ENCODE measurements at places on chromosomes 12 and 14.

GRCh38 chr12:20463913-20464524 is 95.7 kb downstream of the PDE3A start:
- no peak overlapping the region for H3K4me3 ChIP-seq
- no peaks in the 10 kb centered on the region for H3K36me3 ChIP-seq
- DNase-seq: no peak
- H3K4me1 ChIP-seq: no peaks in the 10 kb centered on the region
- peaks cover 3% of the 10 kb centered on the region for H3K27me3 ChIP-seq

- DNase-seq: no peak
Measured at GRCh38 chr14:71062581-71063303, 155.5 kb downstream of the PCNX1 start.

DNA sequence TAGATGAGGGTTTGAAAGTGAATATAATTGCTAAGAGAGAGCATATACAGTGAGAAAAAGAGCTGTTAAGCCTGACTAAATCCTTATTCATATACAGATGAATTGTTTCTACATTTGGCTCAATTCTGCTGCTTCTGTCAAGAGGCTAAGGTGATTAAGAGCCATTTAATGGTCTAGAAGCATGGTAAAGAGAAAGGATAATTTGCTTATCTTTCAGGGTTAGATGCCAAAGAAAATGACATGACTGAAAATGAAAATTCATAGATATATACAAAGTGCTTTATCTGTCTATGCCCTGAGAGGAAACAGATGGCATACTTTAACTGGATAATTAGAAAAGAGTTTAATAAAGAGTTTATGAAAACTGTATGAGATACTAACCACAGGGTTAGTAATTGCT is 834.9 kb downstream of the SLC6A15 start:
- H3K4me1 ChIP-seq: no peaks in the 10 kb centered on the region
- H3K4me3 ChIP-seq: no peak overlapping the region
- no peak overlapping the region for H3K27ac ChIP-seq
- H3K27me3 ChIP-seq: no peaks in the 10 kb centered on the region

DNA sequence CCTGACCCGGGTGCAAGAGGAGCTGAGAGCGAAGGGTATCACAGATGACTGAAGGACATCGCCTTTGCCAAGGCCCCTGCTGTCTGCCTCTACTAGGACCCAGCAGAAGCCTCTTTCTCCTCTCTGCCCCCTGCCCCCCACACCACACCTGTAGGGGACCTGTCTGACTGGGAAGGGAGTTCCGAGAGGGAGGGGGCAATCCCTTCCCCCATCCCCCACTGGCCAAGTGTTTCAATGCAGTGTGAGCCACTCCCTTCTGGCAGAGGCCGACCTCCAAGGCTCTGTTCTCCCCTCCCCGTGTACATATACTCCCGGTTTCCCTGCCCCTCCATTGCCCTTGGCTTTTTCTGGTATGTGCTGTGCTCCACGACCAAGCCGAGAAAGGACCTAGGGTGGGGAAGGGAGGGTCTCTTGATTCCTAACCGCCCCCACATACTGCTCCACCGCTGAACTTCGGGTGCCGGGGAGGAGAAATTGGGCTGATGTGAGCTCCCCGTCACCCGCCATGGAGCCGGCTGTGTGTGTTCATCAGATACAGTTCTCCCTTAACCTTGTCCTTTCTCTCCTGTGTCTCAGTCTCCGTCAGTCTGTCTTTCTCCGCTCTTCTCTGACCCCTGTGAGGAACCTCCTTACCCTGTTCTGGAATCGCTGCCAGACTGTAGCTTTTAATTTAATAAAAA is 2.0 kb upstream of the ARHGEF25 start:
- no peak for DNase-seq
- peaks cover 35% of the 10 kb centered on the region for H3K36me3 ChIP-seq
- H3K4me1 ChIP-seq: peaks cover 38% of the 10 kb centered on the region
- H3K4me3 ChIP-seq: peak overlapping the region; percentile 82

DNA sequence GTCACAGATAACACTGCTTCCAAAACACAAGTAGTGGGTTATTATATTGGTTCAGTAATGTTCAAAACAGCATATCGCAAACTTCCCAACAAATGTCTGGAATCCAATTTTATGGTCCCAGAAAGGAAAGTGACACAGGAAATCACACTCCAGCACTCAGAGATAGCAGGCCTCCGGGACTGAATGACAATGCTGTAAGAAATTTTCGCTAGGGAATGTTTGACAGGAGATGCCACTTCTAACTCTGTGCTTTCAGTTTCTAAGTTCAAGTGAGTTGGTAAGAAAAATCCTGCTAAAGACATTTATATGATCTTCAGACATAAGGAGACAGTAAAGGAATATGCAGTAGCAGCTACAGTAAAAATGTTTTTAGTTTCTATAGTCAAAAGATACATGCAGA is 93.2 kb downstream of the SLC2A13 start:
- no peak for DNase-seq
- H3K27me3 ChIP-seq: no peaks in the 10 kb centered on the region
- H3K4me1 ChIP-seq: peaks cover 22% of the 10 kb centered on the region
- no peaks in the 10 kb centered on the region for H3K36me3 ChIP-seq

DNA sequence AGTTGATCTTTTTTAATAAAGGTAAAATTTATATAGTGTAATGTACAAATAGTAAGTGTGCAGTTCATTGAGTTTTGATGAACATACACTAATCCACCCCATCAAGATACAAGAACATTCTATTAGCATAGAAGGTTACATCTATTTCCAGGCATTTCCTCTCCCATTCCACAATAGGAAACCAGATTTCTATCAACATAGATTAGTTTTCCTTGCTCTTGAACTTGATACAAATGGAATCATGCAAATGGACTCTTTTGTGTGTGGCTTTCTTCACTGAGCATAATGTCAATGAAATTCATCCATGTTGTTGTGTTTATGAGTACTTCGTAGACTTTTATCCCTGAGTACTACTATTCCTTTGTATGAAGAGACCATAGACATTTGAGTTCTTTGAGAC is 10.8 kb downstream of the STYX start:
- peaks cover 2% of the 10 kb centered on the region for H3K27me3 ChIP-seq
- no peak overlapping the region for H3K4me3 ChIP-seq
- DNase-seq: no peak

- H3K36me3 ChIP-seq: peaks cover 59% of the 10 kb centered on the region
- no peaks in the 10 kb centered on the region for H3K27me3 ChIP-seq
- H3K4me3 ChIP-seq: no peak overlapping the region
- DNase-seq: no peak
Measured at GRCh38 chr12:6507102-6507998, 13.4 kb downstream of the NCAPD2 start.

DNA sequence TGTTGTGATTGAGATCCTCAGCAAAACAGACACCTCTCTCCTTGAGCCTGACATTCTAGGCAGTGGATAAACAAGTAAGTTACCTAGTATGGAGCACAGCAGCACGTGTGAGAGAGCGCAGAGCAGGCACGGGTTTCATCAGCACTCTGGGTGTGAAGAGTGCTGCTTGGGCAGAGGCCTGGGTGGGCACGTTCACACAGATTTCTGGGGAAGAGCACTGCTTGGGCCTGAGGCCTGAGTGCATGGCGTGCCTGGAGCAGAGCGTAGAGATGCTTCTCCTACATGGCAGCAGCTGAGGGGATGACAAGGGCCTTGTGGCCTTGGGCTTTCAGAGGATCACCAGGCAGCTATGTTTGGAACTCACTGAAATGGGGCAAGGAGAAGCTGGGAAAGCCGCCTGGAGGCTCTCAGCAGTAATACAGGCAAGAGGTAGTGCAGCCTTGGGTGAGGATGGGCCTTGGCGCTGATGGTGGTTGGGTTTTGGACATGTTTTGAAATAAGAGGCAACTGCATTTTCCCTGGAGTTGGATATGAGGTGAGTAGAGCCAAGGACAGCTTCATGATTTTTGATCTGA is 17.6 kb downstream of the CKB start:
- H3K27ac ChIP-seq: peak overlapping the region; percentile 69
- H3K4me3 ChIP-seq: no peak overlapping the region
- DNase-seq: no peak
- peaks cover 6% of the 10 kb centered on the region for H3K27me3 ChIP-seq
- peaks cover 64% of the 10 kb centered on the region for H3K36me3 ChIP-seq

- H3K36me3 ChIP-seq: no peaks in the 10 kb centered on the region
- no peak overlapping the region for H3K4me3 ChIP-seq
- peaks cover 12% of the 10 kb centered on the region for H3K27me3 ChIP-seq
Measured at GRCh38 chr14:65225299-65226159, 123.2 kb upstream of the MAX start.

DNA sequence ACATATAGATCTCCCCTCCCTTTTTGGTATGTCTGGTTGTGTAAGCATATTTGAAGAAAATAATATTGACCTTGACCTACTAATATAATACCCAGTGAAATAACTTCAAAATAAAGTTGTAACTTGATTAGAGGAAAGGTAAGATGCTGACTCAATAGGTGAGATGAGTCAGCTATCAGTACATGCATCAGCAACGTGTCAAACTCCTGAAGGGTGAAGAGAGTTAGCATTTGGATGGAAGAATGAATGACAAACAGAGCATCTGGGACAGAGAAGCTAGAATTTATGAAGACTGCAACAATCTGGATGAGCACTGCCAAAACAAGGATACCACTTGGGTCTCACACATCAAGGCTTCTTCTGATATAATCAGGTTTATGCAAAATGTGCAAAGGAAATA is 74.9 kb downstream of the PPP2R5E start:
- peaks cover 36% of the 10 kb centered on the region for H3K36me3 ChIP-seq
- no peak for DNase-seq
- peaks cover 3% of the 10 kb centered on the region for H3K27me3 ChIP-seq
- H3K4me3 ChIP-seq: no peak overlapping the region

GRCh38 chr12:90174198-90174510 is 465.5 kb upstream of the ATP2B1 start:
- no peak overlapping the region for H3K4me3 ChIP-seq
- no peak overlapping the region for H3K27ac ChIP-seq
- no peak for DNase-seq

- H3K4me3 ChIP-seq: no peak overlapping the region
- no peak overlapping the region for H3K27ac ChIP-seq
- no peaks in the 10 kb centered on the region for H3K36me3 ChIP-seq
Measured at GRCh38 chr14:29805415-29806123, 122.1 kb downstream of the PRKD1 start.

DNA sequence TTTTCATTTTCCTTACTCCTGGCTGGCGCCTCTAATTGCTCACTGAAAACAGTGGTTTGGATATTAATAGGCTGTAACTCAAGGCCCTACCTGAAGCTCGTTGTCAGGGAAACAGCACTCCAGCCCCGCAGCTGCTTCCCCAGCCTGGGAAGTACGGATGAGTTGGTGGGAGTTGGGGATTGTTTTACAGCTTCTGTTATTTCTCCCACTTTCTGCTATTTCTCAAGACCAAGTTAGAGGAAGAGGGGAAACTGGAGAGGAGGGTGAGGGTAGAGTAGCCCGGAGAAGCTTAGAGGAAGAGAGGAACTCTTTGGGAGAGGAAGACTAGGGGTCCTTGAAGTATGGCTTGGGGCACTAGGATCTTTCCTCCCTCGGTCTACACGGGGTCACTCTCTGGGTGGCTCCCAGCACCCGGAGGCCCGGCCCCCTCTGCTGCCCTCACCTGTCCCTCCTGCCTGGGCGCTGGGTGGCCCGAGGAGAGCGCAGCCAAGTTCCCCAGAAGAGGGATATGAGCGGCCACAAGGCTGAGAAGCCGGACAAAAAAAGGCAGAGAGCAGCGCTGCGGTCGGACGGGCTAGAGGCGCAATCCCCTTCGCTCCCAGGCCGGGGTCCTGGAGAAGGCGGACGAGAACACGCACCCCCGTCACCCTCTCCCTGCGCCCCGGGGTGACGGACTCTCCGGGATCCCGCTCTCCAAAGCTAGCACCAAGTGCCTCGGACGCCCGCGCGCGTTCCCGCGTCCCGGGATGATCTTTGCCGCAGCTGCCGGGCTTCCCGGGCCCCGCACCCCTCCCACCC is 671 bp downstream of the SPTB start:
- DNase-seq: peak; percentile 44
- H3K4me1 ChIP-seq: peaks cover 20% of the 10 kb centered on the region
- peaks cover 93% of the 10 kb centered on the region for H3K27me3 ChIP-seq
- H3K4me3 ChIP-seq: peak overlapping the region; percentile 83
- H3K36me3 ChIP-seq: no peaks in the 10 kb centered on the region
- H3K27ac ChIP-seq: no peak overlapping the region

- peak; percentile 81 for DNase-seq
- H3K27me3 ChIP-seq: peaks cover 21% of the 10 kb centered on the region
- no peak overlapping the region for H3K27ac ChIP-seq
- no peaks in the 10 kb centered on the region for H3K36me3 ChIP-seq
Measured at GRCh38 chr12:109428037-109428629, 49.0 kb downstream of the KCTD10 start.

GRCh38 chr12:24900196-24900595 is 48.7 kb downstream of the BCAT1 start:
- H3K27ac ChIP-seq: no peak overlapping the region
- H3K36me3 ChIP-seq: peaks cover 34% of the 10 kb centered on the region
- H3K4me1 ChIP-seq: peaks cover 30% of the 10 kb centered on the region
- DNase-seq: no peak
- no peak overlapping the region for H3K4me3 ChIP-seq
- H3K27me3 ChIP-seq: peaks cover 12% of the 10 kb centered on the region

GRCh38 chr12:47547077-47547476 is 158.8 kb downstream of the RPAP3 start:
- no peak for DNase-seq
- no peaks in the 10 kb centered on the region for H3K4me1 ChIP-seq
- H3K4me3 ChIP-seq: no peak overlapping the region
- no peaks in the 10 kb centered on the region for H3K36me3 ChIP-seq
- peaks cover 4% of the 10 kb centered on the region for H3K27me3 ChIP-seq

DNA sequence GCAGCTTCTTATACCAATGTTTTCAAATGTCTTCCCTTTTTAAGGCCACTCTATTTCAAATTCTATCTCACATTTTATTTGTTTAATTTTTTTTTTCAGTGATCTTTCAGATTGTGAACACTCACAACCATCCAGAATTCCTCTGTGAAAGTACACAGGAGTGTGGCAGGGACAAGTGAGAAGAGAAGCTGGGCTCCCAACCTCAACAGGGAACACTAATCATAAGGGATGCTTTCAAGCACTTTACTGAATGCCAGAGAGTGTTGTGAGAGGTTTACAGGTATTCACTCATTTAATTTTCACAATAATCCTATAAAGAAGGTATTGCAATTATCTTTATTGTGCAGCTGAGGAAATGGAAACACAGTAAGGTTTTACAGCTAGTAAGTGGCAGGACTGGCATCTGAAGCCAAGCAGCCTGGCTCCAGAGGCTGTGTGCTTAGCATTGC is 60.1 kb upstream of the PYGL start:
- H3K27ac ChIP-seq: no peak overlapping the region
- peaks cover 5% of the 10 kb centered on the region for H3K27me3 ChIP-seq
- DNase-seq: no peak
- no peak overlapping the region for H3K4me3 ChIP-seq

GRCh38 chr12:107598906-107599305 is 86.7 kb upstream of the PWP1 start:
- H3K27ac ChIP-seq: no peak overlapping the region
- no peak for DNase-seq
- H3K4me1 ChIP-seq: no peaks in the 10 kb centered on the region
- H3K36me3 ChIP-seq: peaks cover 16% of the 10 kb centered on the region

DNA sequence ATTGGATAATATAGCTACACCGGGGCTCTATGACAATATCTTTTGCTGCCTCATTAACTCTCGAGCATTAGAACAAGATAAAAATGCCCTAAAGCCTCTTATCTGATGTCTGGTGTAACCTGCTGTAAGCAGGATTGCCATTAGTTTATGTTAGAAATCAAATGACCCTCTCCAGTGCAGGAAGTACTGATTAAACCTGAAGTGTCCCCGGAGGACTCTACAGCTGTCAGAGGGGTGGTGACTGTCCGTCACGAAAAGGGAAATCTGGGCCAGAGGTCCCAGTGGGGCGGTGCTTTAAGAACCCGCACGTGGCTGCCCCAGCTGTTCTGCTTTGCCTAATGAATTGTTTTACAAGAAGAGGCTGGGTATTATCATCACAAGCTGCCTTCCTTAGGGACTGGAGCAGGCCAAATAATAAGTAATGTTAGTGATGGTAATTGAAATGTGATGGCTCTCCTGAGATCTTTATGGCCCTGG is 55.7 kb downstream of the LIN52 start:
- no peak overlapping the region for H3K4me3 ChIP-seq
- H3K27me3 ChIP-seq: no peaks in the 10 kb centered on the region
- peaks cover 56% of the 10 kb centered on the region for H3K4me1 ChIP-seq
- peaks cover 6% of the 10 kb centered on the region for H3K36me3 ChIP-seq
- peak; percentile 33 for DNase-seq
